ENCODE measurements at places on chromosomes 1 and 21.

DNA sequence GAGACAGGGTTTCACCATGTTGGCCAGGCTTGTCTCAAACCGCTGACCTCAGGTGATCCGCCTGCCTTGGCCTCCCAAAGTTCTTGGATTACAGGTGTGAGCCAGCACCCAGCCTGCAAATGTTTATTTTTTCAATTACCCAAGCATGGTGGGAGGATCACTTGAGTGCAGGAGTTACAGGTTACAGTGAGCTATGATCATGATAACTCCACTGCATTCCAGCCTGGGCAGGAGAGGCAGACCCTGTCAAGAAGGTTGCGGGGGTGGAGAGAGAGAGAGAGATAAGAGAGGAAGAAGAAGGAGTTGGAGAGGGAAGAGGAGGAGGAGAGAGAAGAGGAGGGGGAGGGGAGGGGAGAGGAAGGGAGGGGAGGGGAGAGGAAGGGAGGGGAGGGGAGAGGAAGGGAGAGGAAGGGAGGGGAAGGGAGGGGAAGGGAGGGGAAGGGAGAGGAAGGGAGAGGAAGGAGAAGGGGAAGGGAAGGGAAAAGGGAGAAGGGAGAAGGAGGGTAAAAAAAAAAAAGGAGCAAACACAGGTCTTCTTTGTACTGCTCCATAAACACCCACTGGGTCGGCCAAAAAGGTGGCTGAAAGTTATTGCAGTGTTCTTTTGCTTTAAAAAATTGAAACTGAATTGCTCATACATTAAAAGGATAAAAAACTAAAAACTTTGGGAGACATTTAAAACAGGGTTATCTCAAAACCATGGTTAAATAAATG, 5.8 kb upstream of the SLC9C2 start:
- DNase-seq = no peak

- no peak for DNase-seq
Measured at GRCh38 chr1:94122201-94122970, 1.4 kb upstream of the ABCA4 start.

DNA sequence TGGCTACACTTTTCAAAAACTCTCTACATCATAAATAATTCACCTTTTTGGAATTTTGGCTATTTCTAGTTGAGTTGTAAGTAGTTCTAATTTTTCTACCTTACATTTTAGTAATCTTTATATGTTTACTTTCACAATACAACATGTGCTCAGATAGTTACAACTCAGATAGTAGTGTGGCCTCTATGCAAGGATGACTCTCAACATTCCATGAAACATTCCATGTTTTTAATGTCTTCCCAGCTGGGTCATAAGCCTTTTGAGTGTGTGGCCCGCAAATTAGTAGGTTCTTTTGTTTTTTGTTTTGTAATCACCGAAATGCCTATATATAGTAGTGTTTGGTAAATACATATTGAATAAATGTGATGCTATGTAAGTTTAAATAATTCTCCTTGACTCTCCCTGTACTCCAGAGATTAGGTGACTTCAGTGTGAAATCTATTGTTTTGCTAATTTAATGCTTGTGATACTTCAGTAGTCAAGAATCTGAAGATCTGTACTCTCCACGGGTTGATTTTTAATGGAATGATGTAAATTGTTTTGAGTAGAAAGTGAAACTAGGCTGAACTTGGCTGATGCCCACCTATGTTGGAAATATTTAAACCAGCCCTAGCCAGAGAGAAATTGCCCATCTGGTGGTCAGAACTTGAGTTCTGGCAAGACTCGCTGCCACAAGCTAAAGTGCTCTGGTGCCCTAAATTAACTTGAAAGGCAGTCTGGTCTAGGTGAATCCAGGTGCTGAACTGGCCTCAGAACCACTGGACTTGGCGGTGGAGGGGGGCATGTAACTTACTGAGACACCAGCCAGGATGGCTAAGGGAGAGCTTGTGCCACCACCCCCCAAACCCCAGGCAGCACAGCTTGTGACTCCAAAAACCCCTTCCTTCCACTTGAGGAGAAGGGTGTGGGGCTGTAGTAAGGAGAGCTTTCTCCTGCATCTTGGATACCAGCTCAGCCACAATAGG, 165.6 kb downstream of the USP25 start:
- no peak for DNase-seq

GRCh38 chr1:39380036-39380435, 111.4 kb upstream of the BMP8A start:
- no peak for DNase-seq

GRCh38 chr1:179951383-179952144, 3.0 kb upstream of the CEP350 start:
- no peak for DNase-seq

GRCh38 chr21:16794950-16795349, 717.9 kb upstream of the CXADR start:
- DNase-seq = no peak

- no peak for DNase-seq
Measured at GRCh38 chr1:198291924-198292323, 135.1 kb downstream of the NEK7 start.

DNA sequence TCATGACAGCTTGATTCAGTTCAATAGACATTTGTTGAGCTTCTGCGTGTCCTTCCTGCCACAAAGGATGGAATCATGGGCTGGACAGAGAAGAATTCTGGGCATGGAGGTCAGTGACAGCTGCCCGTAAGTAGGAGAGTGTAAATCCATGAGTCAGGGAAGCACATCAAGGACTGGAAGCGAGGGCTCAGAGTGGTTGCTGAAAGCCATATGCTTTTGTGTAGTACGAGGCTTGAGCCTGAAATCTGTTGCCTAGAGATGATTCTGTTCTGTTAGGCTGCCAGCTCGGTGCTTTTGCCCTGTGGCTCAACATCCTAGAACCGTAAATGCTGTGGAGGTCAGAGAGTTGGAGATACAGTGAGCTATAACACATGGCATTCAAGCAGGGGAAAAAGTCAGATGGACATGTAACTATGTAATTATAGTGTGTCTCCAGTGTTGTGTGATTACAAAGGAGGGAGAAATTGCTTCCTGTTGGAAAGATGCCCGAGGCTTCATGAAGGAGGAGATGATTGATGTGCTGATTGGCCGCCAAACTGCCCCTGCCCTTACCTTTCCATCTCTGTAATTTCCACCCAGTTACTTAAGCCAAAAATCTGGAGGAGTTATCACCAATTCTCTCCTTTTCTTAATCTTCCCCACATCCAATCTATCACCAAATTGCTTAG, 92.8 kb upstream of the CACNA1E start:
- no peak for DNase-seq

- DNase-seq = no peak
Measured at GRCh38 chr1:81157686-81158085, 643.0 kb upstream of the ADGRL2 start.

DNA sequence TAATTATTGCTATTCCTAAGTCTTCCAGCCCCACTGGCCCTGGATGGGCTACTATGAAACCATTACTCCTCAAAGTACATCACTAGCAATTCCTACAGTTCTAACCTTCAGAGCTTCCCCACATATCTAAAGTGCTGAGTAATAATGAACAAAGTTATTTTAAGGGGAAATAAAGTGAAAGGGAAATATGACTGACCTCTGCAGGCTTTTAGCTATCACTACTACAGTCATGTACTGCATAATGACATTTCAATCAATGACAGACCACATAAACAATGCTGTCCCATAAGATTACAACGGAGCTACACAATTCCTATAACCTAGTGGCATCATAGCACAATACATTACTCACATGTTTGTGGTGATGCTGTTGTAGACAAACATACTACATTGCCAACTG, 32.5 kb upstream of the ASPM start:
- no peak for DNase-seq

GRCh38 chr1:97210307-97210706, 488.7 kb downstream of the PTBP2 start:
- DNase-seq = no peak

- DNase-seq = peak; percentile 94
Measured at GRCh38 chr1:110338309-110338885, 780 bp upstream of the RBM15 start.

GRCh38 chr1:66503841-66504470, 30.0 kb upstream of the SGIP1 start:
- no peak for DNase-seq

GRCh38 chr1:11741919-11742558, 6.1 kb downstream of the AGTRAP start:
- no peak for DNase-seq

- DNase-seq = no peak
Measured at GRCh38 chr21:24369746-24370145, 1237.5 kb downstream of the MRPL39 start.

DNA sequence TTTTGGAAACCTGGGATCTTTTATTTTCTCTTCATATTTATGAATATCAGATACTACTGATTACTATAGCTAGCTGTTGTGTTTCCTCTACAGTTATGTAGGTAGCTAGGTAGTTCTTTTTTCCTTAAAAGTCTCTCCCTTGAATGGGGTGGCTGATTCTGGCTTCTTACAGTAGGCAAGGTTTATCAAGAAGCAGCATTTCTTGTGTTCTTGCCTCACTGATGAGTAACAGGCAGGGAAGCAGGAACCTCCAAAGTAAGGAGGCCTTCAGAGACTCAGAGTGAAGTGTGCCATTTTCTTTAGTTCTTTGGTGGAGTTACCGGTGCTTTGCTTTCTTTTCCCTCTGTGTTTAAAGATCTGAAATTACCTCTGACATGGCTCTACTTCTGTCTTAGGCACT, 56.0 kb downstream of the ZMYM4 start:
- no peak for DNase-seq

GRCh38 chr1:198775606-198776005, 136.8 kb downstream of the PTPRC start:
- DNase-seq = no peak

GRCh38 chr1:48674641-48675040, 102.0 kb downstream of the BEND5 start:
- no peak for DNase-seq

GRCh38 chr1:2451741-2452140, 24.3 kb upstream of the PLCH2 start:
- no peak for DNase-seq

- no peak for DNase-seq
Measured at GRCh38 chr1:77504986-77505385, 177.5 kb downstream of the ZZZ3 start.

DNA sequence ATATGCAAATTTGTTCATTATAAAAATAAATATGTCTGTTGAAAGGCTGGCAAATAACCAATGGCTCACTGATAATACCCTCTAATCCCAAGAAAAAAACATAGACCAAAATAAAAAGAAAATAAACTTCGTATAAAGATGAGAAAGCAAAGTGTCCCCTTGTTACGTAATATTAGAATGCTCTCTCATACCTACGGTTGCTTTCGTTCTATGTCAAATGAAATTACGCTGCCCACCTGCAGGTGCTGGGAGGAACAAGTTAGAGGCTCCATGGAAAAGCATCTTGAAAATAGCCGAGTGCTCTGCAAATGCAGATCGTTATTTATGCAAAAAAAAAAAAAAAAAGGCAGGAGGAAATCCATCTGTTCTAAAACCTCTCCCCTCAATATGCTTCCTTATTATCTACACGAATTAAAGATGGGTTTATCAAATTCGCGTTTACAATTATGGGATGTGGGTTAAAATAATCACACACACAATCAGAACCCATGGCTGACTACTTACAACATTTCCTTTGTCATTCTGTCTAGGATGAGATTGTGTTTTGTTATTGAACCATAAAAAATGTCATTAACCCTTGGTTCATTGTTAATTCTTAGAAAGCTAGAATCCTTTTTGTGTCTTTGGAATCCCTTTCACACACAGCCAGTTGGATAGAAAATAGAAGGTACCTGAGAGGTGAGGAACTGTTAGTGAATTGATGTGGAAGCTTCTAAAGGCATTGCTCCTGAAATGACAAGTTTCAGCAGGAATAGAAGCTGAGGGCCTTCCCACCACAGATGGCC, 268.6 kb downstream of the SETD4 start:
- DNase-seq = no peak

DNA sequence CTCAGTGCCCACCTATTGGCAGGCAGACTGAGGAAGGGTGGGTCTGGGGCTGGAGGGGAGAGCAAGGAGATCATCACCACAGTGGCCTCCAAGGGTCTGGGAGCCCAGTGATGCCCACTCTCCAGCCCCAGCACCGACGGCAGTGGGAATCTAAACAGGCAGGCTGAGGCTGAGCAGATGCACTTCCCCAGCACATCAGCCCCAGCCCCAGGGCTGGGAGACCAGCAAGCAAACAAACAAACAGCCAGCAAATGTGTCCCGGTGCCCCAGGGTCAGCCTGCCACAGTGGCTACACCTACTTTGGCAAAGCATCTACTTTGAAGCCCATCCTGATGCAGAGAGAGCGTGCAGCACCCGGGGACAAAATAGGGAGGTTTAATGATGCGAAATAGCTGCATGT, 216.3 kb upstream of the ZC3H12A start:
- DNase-seq = no peak

DNA sequence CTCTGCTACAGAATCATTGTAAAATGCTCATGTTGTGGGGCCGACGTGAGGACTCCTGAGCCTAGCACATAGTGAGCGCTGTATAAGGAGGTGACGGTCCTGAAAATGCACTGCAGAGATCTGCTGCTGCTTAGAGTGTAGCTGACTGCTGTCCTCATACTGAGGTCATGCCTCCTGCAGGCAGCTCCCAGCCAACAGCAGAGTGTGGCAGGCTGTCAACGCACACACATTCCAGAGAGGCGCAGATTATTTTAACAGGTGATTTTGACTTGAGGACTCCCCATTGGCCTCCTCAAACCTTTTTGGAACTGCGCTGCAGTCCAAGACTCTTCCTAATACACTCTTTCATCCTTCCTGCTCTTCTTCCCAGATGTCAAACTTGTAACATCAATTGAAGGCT, 119.8 kb upstream of the KCNJ6 start:
- DNase-seq = no peak

GRCh38 chr1:2124446-2125198, 70.0 kb downstream of the FAAP20 start:
- DNase-seq = no peak

Measured in frontal cortex (tissue), 4 donors.